ENCODE measurements at places on chromosomes 5 and 9. TPM values are rescaled to one million over a fixed set of nuclear protein-coding genes. Genes with fewer than 3 reads are reported as not detected.

The MARCOL gene
- total RNA-seq = not detected

The GARIN3 gene
- total RNA-seq = not detected

The SPATA31E1 gene
- total RNA-seq = not detected

The INSL4 gene
- not detected for total RNA-seq

The ORM2 gene
- total RNA-seq = not detected

The MARVELD2 gene
- total RNA-seq = 9.1 TPM

The PCSK5 gene
- 7.7 TPM for total RNA-seq

The TICAM2 gene
- total RNA-seq = 0.89 TPM

The CARTPT gene
- total RNA-seq = not detected

The GLRA1 gene
- total RNA-seq = not detected

The KCNV2 gene
- not detected for total RNA-seq

The MYOT gene
- total RNA-seq = not detected

Data from mesangial cell (primary cell).